ENCODE measurements at places on chromosomes 4 and X.
A peak's percentile ranks its signal among the peaks of the same experiment; 100 is the strongest.

DNA sequence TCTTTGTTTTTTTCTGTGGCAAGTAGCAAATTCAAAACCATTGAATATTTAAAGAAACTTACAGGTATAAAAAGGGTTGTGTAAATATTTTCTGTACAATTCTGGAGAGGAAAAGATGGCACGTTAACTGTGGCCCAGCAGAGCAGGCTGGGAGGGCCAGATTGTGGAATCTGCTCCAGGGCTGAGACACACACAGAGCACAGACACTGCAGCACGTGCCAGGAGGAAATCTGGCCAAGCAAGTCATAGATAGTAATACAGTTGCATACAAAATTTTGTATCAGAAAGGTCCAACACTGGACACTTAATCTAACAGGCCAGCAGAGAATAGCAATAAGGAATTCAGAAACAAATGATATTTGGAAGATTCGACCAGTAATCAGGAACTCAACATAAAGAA is 763.7 kb downstream of the PDHA2 start:
- DNase-seq = no peak

- no peak for DNase-seq
Observed at GRCh38 chr4:122480655-122481487, 24.3 kb upstream of the IL2 start.

DNA sequence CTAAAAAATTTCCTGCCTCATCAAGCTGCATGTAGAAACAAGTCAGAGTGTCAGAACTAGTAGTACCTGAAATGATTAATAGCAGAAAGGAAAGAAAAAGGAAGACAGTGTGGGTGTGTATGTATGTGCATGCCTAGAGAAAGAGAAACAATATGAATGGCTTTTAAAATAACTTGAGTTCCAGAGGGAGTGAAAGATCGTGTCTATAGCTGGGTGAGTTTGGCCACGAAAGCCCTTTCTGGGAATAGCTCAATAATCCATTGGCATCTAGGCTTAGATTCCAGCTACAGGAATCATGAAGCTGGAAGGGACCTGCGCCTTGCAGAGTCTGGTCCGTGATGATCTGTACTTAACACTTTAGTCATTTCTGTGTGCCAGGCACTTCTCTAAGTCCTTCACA is 195.6 kb downstream of the RAPGEF2 start:
- no peak for DNase-seq

- DNase-seq = no peak
Observed at GRCh38 chr4:88846206-88846790, 148.7 kb upstream of the NAP1L5 start.

- DNase-seq = no peak
Observed at GRCh38 chrX:108309144-108309543, 129.1 kb downstream of the COL4A6 start.

DNA sequence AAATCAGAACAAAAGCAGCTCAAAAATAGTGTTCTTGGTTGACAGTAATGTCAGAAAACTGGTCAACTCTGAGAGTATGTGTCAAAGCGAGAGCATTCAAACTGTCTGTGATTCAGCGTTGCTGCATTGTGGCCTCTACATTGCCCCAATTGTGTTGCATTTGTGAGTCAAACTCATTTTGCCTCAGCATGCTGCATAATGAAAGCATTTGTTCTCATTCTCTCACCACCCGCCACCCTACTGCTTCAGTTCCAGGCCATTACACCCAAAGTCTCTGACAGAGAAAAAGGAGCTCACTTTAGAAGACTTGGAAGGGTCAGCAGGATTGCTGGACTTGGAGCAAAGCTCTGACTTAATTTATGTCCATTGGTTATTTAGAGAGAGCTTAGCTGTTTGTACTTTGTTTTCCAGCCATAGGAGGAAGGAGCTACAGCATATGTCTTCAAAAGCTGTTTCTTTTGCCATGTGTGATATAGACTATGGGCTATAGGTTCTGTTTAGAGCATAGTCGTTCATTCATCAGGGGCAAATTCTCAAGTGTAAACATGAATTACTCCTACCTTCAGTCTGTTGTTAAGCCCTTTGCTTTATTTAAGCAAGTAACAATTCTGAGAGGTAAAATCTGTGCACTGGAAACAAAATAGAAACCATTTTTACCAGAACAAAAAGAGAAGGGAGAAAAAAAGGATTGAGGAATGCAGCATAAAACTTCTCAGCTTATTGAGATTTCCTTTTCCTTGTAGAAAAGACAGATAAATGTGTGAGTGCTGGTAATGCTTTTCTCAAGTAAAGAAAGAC is 153.4 kb upstream of the ANK2 start:
- no peak for DNase-seq

- no peak for DNase-seq
Observed at GRCh38 chr4:38073596-38074234, 113.5 kb downstream of the PTTG2 start.

GRCh38 chr4:120977435-120977997 is 55.0 kb upstream of the PRDM5 start:
- no peak for DNase-seq

DNA sequence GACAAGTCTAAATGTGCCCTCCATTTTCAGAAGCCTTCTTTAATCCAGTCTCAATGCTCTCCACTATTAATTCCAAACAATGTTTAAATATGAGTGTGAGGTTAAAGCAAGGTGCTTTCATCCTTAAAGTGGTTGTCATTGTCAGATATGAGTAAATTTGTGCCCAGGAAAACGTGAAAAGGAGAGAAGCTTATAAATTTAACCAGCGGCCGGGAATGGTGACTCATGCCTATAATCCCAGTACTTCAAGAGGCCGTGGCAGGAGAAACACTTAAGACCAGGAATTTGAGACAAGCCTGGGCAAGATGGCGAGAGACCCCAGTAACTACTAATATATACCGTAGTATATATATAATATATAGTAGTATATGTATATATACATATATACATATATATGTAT is 270.0 kb downstream of the ARHGAP24 start:
- DNase-seq = no peak

DNA sequence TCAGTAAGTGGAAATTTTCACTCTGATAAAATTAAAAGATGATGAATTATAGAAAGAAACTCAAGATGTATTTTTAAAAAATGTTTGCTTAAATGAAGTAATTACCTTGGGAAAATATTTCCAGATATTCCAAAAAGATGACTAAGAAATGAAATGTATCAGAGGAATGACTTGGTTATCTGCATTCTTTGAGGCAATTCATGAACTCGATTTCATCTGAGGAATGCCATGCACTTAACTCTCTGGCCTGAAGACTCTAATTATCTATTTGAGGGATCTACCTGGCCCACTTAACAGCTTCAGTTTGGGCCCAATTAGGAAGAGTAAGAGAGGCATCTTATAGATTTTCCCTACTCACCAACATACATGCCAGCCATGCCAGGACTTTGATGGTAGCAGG is 182.3 kb downstream of the INPP4B start:
- no peak for DNase-seq

- no peak for DNase-seq
Observed at GRCh38 chr4:80103629-80104028, 30.6 kb upstream of the ANTXR2 start.

- no peak for DNase-seq
Observed at GRCh38 chr4:142778900-142779299, 67.2 kb downstream of the INPP4B start.

DNA sequence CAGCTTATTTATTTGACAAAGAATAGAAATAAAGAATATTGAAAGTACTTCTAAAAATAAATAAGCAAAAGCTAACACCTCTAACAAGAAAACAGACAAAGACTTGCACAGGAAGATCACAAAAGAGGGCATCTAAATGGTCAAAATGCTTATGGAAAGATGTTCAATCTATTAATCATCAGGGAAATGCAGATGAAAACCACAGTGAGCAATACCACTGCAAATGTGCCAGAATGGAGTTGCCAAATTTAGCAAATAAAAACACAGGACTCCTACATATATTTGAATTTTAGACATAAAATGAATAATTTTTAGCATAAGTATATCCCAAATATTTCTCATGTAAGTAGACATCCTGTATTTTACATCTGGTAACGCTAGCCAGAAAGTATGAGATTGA is 56.1 kb upstream of the HPGD start:
- no peak for DNase-seq

DNA sequence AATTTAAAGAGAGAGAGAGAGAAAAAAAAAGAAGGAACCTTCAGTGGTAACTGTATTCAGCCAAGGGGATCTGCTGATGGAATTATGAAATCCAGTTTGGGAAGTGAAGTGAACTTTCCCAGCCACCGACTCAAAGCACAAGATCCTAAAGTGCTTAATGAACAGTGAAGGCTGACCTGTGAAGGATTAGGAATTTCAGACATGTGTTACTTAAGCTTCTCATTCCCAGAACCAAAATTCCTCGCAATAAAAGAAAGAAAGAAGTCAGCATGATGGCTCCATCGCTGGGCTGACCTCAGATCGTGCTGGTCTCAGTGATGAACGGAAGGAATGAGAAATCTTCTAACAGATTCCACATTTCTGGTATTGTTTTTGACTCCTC is 135.2 kb downstream of the ARSF start:
- no peak for DNase-seq

DNA sequence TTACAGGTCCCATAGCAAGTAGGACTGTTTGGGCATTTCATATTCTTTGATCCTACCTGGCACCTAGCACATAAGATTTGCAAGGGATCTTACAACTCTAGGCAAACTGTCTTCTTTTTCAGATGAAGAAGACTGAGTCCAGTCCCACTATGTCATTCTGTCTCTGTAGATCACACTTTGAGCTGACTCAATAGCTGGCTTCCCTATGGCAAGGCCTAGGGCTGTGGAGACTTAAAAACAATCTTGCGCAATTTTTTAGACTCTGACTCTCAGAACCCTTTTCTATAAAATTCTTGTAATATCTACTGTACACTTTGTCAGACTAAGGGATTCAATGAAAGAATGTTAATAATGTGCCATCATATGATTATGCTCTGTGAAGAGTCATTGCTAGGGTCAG is 26.7 kb downstream of the OTC start:
- DNase-seq = no peak

GRCh38 chr4:7938266-7938608 is 1.4 kb downstream of the AFAP1 start:
- no peak for DNase-seq

DNA sequence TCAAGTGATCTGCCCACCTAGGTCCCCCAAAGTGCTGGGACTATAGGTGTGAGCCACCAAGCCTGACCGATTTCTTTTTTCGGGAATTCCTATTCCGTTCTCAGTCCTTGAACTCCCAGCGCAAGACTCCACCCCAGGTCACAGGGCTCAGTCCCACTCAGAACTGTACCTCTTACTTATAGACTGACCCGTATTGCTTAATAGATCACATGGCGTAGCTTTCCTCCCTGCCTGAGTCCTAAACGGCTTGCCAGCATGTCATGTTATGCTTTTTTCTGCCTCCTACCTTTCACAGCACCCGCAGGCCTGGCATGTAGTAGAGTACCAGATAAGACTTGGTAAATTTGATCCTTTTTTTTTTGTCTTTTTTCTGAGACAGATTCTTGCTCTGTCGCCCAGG is 22.4 kb downstream of the SAT1 start:
- DNase-seq = no peak

GRCh38 chrX:43676971-43677572 is 21.0 kb downstream of the MAOA start:
- peak; percentile 28 for DNase-seq

DNA sequence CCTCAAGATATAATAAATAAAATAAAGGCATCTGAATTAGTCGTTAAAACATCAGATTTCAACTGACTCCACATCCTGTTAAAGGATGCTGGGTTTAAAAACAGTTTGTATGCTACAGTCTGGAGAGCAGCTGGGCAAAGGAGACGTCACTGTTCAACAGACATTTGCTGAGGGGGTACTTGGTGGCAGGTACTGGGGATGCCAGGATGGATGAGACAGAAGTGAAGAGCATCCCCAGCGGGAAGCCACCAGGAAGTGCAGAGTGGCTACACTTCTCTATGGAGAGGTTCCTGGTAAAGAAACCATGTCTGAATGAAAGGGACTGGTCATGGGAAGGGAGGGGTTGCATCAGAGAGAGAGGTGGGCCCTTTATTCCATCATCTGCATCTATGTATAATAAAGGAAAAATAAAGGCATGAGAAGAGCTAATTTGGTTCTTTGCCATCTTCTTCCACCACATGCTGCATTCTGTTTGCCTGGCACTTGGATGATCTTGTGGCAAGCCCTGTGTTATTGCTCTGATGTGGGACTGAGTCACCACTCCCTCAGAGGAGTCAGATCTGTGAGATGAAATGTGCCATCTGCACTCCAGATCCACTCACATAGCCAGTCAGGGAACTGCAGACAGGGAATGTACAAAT is 145.0 kb downstream of the SOWAHB start:
- DNase-seq = no peak

DNA sequence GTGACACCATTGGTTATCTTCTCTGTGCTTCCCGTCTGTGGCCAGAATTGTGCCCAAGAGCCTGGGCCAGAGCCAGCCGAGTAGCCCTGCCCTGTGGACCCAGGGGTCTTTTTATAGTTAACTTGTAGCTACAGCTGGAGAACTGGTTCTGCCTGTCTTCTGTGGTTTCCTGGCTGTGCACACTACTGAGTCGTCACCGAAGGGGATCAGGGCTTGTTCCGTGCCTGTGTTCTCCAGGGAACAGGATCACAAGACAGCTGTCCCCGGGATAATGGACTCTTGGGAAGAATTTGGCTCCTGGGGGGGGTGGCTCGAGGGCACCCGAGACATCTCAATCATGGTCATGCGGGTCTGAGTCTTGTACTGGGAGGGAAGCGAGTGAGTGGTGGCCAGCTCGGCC is 22.1 kb upstream of the OPN1LW start:
- DNase-seq = no peak

- DNase-seq = no peak
Observed at GRCh38 chrX:75158054-75158453, 2.0 kb upstream of the ABCB7 start.

DNA sequence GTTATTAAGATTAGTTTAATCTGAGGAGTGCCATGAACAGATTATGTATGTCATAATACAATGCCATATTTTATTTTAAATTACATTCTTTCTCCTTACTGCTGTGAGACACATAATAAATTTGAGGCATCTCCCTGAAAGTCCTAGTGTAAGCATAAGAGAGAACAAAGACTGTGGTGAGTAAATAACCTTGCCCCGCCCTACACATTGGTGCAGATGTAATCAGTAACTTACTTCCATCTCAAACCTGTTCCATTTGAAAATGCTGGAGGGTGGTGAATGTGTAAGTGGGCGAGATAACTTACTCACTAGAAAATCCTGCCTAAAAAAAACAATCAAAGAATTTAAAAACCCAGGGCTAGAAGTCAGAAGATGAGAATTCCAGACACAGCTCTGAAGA is 338.1 kb upstream of the SLIT2 start:
- no peak for DNase-seq

DNA sequence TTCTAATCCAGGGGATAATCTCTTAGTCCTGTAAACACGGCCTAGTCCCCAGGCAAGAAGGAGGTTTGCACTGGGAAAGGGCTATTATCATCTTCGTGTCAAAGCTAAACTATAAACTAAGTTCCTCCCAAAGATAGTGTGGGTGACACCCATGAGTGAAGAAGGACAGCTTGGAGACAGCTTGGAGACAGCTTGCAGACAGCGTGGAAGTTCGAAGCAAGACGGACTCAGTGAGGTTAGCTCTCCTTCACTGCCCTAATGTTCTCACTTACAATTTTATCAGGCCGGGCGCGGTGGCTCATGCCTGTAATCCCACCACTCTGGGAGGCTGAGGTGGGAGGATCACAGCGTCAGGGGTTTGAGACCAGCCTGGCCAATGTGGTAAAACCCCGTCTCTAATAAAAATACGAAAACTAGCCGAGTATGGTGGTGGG is 19.2 kb upstream of the PLCXD1 start:
- no peak for DNase-seq

- no peak for DNase-seq
Observed at GRCh38 chrX:51257490-51257889, 75.1 kb upstream of the NUDT10 start.
